ENCODE measurements at places on chromosomes 6 and 20. TPM values are rescaled to one million over a fixed set of nuclear protein-coding genes. Genes with fewer than 3 reads are reported as not detected.

Gene MAS1
- total RNA-seq = not detected

Gene RARS2
- 50.7 TPM for total RNA-seq

Gene TMEM239
- total RNA-seq = not detected

Gene DDX43
- total RNA-seq = 5.0 TPM

Gene MAP7
- total RNA-seq = 1.8 TPM

Gene ABHD12
- 35.1 TPM for total RNA-seq

Gene LAMA2
- 3.5 TPM for total RNA-seq

Gene PXDC1
- total RNA-seq = 144 TPM

Gene HLA-G
- total RNA-seq = not detected

Gene ZSWIM3
- total RNA-seq = 5.3 TPM

Gene LY86
- total RNA-seq = not detected

Gene ZBTB46
- under 0.01 TPM for total RNA-seq

Gene RSPO4
- not detected for total RNA-seq
